ENCODE measurements at places on chromosomes 7 and 10. TPM values are rescaled to one million over a fixed set of nuclear protein-coding genes. Genes with fewer than 3 reads are reported as not detected.

DNA sequence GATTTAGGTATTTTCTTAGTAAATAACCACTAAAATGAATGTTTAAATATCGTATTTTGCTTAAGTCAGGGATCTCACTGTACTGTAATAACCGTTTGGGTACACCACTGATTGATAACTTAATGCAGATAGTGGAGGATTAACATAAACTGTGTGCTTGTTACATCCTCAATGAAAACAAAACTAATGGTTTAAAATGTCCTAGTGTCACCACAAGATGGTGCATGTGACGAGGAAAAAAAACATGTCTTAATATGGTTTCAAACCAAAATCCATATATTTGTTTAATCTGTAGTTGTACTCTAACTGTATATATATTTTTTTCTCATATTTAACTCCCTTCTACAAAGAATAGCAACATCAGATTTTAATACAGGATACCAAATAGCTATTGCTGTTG lies 19.2 kb downstream of the ARMC10 start:
- no peak overlapping the region for H3K4me3 ChIP-seq
- H3K4me1 ChIP-seq, result no peaks in the 10 kb centered on the region
- no peak overlapping the region for H3K27ac ChIP-seq
- no peak for DNase-seq

DNA sequence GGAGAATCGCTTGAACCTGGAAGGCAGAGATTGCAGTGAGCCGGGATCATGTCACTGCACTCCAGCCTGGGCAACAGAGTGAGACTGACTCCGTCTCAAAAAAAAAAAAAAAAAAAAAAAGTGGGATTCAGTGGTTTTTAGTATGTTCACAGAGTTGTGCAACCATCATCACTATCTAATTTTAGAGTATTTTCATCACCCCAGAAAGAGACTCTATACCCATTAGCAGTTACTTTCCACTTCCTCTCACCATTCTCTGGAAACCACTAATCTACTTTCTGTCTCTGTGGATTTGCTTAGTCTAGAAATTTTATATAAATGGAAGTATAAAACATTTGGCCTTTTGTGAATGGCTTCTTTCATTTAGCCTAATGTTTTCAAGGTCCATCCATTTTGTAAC lies 113.4 kb downstream of the ST7 start:
- H3K4me1 ChIP-seq, result peaks cover 4% of the 10 kb centered on the region
- no peak overlapping the region for H3K4me3 ChIP-seq
- no peaks in the 10 kb centered on the region for H3K36me3 ChIP-seq
- H3K27ac ChIP-seq, result no peak overlapping the region
- no peaks in the 10 kb centered on the region for H3K27me3 ChIP-seq

- DNase-seq, result no peak
- no peaks in the 10 kb centered on the region for H3K4me1 ChIP-seq
- H3K27ac ChIP-seq, result no peak overlapping the region
- H3K4me3 ChIP-seq, result no peak overlapping the region
- H3K27me3 ChIP-seq, result no peaks in the 10 kb centered on the region
Measured at GRCh38 chr7:114432703-114433102, 18.1 kb downstream of the FOXP2 start.

- H3K27ac ChIP-seq, result no peak overlapping the region
- no peak overlapping the region for H3K4me3 ChIP-seq
- H3K4me1 ChIP-seq, result no peaks in the 10 kb centered on the region
- no peaks in the 10 kb centered on the region for H3K36me3 ChIP-seq
- DNase-seq, result no peak
Measured at GRCh38 chr10:62384057-62384446, 9.9 kb downstream of the ZNF365 start.

- no peak overlapping the region for H3K4me3 ChIP-seq
- no peak overlapping the region for H3K27ac ChIP-seq
- H3K27me3 ChIP-seq, result peaks cover 16% of the 10 kb centered on the region
Measured at GRCh38 chr10:114304571-114305421, 65.7 kb downstream of the VWA2 start.

DNA sequence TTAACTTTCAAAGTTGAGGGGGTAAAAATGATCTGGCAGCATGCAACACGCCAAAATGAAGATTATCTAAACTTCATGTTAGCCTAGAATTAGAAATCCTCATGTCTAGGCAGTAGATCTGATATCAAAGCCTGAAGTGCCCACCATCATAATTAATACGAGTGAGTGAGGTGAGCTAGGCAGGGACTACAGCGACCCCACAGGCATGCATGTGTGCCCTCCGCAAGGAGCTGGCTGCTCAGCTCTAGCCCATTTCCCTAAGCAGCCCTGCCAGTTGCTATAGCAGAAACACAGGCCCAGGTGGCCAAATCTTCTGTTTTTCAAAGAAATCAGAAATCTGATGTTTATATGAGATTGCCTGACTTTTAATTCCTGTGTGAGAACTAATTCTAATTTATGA lies 93.1 kb upstream of the IFRD1 start:
- DNase-seq, result no peak
- no peak overlapping the region for H3K4me3 ChIP-seq
- H3K27ac ChIP-seq, result no peak overlapping the region

- peaks cover 47% of the 10 kb centered on the region for H3K36me3 ChIP-seq
- H3K4me3 ChIP-seq, result no peak overlapping the region
- no peaks in the 10 kb centered on the region for H3K27me3 ChIP-seq
- no peak overlapping the region for H3K27ac ChIP-seq
Measured at GRCh38 chr7:133025056-133025455, 56.8 kb downstream of the CHCHD3 start.

DNA sequence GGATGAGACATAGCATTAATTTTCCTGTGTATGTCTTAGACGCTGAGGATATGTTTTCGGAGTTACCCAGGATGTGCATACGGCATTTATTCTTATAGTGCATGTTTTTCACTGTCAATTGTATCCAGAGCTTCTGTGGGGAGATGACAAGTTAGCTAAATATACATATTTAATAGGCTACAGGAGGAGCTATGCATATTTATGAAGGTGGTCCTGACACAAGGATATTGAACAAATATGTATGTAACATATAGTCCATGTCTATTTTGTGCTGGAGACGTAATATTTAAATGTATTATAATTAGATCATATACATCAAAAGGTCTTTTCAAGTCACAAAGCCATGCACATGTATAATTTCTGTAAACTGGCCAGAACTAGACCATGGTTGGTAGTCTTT lies 16.0 kb downstream of the IL6 start:
- no peak for DNase-seq
- H3K27ac ChIP-seq, result no peak overlapping the region
- H3K4me1 ChIP-seq, result no peaks in the 10 kb centered on the region
- no peaks in the 10 kb centered on the region for H3K36me3 ChIP-seq

- H3K27ac ChIP-seq, result no peak overlapping the region
- H3K36me3 ChIP-seq, result no peaks in the 10 kb centered on the region
- no peaks in the 10 kb centered on the region for H3K4me1 ChIP-seq
- DNase-seq, result no peak
- H3K27me3 ChIP-seq, result no peaks in the 10 kb centered on the region
Measured at GRCh38 chr10:76319661-76320060, 888.2 kb downstream of the LRMDA start.

GRCh38 chr10:58384095-58384494 lies 1.1 kb upstream of the TFAM start:
- no peaks in the 10 kb centered on the region for H3K27me3 ChIP-seq
- DNase-seq, result peak; percentile 35
- H3K4me3 ChIP-seq, result 0 out of 2 replicates have a peak overlapping the region, but pooled peaks have one; percentile 86
- peaks cover 28% of the 10 kb centered on the region for H3K36me3 ChIP-seq

- H3K4me3 ChIP-seq, result no peak overlapping the region
- H3K4me1 ChIP-seq, result no peaks in the 10 kb centered on the region
- no peak overlapping the region for H3K27ac ChIP-seq
- peaks cover 9% of the 10 kb centered on the region for H3K27me3 ChIP-seq
- H3K36me3 ChIP-seq, result no peaks in the 10 kb centered on the region
Measured at GRCh38 chr7:150564006-150564405, 3.2 kb upstream of the GIMAP4 start.

GRCh38 chr10:63920926-63921325 lies 399.7 kb downstream of the REEP3 start:
- H3K27ac ChIP-seq, result no peak overlapping the region
- H3K4me3 ChIP-seq, result no peak overlapping the region
- no peaks in the 10 kb centered on the region for H3K27me3 ChIP-seq
- H3K36me3 ChIP-seq, result no peaks in the 10 kb centered on the region
- H3K4me1 ChIP-seq, result no peaks in the 10 kb centered on the region

GRCh38 chr7:94706996-94707740 lies 51.2 kb upstream of the SGCE start:
- H3K36me3 ChIP-seq, result no peaks in the 10 kb centered on the region
- H3K4me3 ChIP-seq, result no peak overlapping the region
- H3K27ac ChIP-seq, result no peak overlapping the region

GRCh38 chr7:126370038-126370668 lies 882.6 kb downstream of the GRM8 start:
- H3K4me3 ChIP-seq, result no peak overlapping the region
- no peaks in the 10 kb centered on the region for H3K36me3 ChIP-seq
- H3K27me3 ChIP-seq, result no peaks in the 10 kb centered on the region
- no peaks in the 10 kb centered on the region for H3K4me1 ChIP-seq

- no peaks in the 10 kb centered on the region for H3K36me3 ChIP-seq
- no peaks in the 10 kb centered on the region for H3K4me1 ChIP-seq
- H3K27ac ChIP-seq, result no peak overlapping the region
- H3K27me3 ChIP-seq, result peaks cover 12% of the 10 kb centered on the region
- no peak for DNase-seq
Measured at GRCh38 chr10:14727924-14728323, 46.8 kb downstream of the FAM107B start.

DNA sequence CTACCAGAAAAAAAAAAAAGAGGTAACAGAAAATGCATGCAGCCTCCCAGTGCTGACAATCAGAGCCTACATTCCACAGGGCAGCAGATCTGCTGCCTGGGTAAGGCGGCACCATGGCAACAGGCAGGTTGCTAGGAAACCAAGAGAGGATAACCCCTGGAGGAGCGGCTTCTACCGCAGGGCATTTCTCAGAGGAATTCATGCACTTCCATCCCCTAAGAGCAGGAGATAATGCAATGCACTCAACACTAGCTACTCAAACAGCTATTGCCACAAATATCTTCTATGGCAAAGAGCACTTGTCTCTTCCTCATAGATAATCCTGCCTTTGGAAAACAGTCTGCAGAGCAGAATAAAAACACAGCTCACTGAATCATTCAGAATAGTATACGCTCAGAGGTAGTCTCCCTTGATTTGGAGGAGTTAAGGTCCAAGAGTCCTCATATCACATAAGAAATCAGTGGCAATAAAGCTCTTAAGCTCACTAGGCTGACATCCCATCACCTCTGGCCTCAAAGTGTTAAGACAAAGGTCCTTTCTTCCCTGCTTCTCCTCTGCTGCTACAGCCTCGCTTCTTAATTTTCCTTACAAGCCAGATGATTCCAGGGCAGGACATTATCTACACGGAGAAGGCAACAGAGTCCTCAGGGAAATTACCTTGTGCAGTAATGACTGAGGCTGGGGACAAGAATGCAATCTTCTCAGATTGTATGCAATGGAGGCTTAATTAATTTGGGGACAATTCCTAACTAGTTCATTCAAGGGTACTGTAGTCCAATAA lies 10.7 kb downstream of the PSAP start:
- H3K36me3 ChIP-seq, result peaks cover 38% of the 10 kb centered on the region
- no peak overlapping the region for H3K27ac ChIP-seq
- H3K4me1 ChIP-seq, result peaks cover 32% of the 10 kb centered on the region
- no peak for DNase-seq
- H3K4me3 ChIP-seq, result no peak overlapping the region

DNA sequence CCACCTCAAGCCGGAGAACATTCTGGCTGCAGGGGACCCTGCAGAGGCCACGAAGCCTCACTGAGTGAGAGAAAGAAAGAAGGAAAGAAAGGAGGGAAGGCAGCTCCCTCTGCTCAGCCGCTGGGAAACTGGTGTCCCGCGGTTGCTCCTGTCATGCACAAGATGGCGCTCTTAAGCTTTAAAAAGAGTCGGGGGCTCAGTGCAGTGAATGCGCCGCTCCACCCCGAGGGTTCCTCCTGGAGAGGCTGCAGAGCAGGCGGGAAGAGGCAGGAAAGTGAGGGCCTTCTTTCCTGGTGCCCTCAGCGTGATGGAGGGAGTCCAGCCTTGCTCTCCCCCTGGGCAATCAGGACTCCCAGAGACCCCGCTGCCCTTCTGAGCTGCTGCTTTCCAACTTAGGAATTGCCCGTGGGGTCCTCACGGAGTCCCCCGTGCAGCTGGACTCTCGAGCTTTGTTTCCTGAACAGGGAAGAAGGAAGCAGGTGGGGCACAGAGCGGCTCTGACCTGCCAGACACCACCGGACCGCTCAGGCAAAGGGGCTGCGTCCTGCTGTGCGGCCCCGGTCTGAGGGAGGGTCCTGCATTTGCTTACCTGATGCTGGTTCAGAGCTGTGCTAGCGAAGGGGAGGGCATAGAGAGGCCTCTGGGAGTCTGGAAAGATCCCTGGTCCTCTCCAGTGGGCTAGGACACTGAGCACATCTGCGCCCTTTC lies 141.9 kb upstream of the MKI67 start:
- no peak overlapping the region for H3K4me3 ChIP-seq
- DNase-seq, result peak; percentile 56
- no peaks in the 10 kb centered on the region for H3K27me3 ChIP-seq
- H3K4me1 ChIP-seq, result no peaks in the 10 kb centered on the region
- H3K36me3 ChIP-seq, result no peaks in the 10 kb centered on the region
- no peak overlapping the region for H3K27ac ChIP-seq

- peaks cover 8% of the 10 kb centered on the region for H3K4me1 ChIP-seq
- no peak for DNase-seq
- no peaks in the 10 kb centered on the region for H3K27me3 ChIP-seq
- H3K36me3 ChIP-seq, result no peaks in the 10 kb centered on the region
- H3K27ac ChIP-seq, result no peak overlapping the region
Measured at GRCh38 chr10:28788762-28789161, 111.4 kb downstream of the BAMBI start.

DNA sequence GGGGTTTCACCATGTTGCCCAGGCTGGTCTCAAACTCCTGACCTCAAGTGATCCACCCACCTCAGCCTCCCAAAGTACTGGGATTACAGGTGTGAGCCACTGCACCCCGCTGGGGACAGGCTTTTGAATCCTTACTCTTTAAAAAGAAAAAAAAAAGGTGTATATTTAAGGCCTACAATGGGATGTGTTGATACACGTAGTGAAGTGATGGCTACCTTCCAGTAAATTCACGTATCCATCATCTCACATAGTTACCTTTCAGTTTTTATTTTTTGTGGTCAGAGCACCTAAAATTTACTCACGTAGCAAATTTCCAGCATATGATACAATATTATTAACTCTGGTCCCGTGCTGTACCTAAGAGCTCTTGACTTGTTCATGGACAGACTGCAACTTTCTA lies 119.5 kb upstream of the INSYN2A start:
- no peaks in the 10 kb centered on the region for H3K36me3 ChIP-seq
- H3K27ac ChIP-seq, result no peak overlapping the region
- no peaks in the 10 kb centered on the region for H3K4me1 ChIP-seq
- no peaks in the 10 kb centered on the region for H3K27me3 ChIP-seq
- H3K4me3 ChIP-seq, result no peak overlapping the region
- no peak for DNase-seq

- no peaks in the 10 kb centered on the region for H3K36me3 ChIP-seq
- H3K4me3 ChIP-seq, result peak within 1 kb of the TSS; percentile 37
- no peak within 1 kb of the TSS for H3K27ac ChIP-seq
- peaks cover 11% of the 10 kb centered on the region for H3K4me1 ChIP-seq
- DNase-seq, result peak; percentile 49
Measured at GRCh38 chr7:28180364-28181147, at the start of gene JAZF1. Gene JAZF1 (minus strand): TSS chr7:28180795.

GRCh38 chr7:34140066-34140465 lies 234.7 kb downstream of the BMPER start:
- H3K27me3 ChIP-seq, result no peaks in the 10 kb centered on the region
- no peaks in the 10 kb centered on the region for H3K4me1 ChIP-seq
- H3K27ac ChIP-seq, result no peak overlapping the region
- no peak overlapping the region for H3K4me3 ChIP-seq
- no peak for DNase-seq

Gene ENTPD1
- total RNA-seq, result 0.35 TPM

Gene HDAC9
- 0.31 TPM for total RNA-seq

Gene ANKRD61
- total RNA-seq, result not detected

Gene MYO1G
- 0.62 TPM for total RNA-seq

Gene ELAPOR2
- 36.3 TPM for total RNA-seq

Gene HNRNPA2B1
- 707 TPM for total RNA-seq

Gene CFTR
- total RNA-seq, result 0.07 TPM

Gene TMEM273
- total RNA-seq, result 63.1 TPM

Gene AUTS2
- total RNA-seq, result 0.58 TPM

Gene FOXP2
- not detected for total RNA-seq
